ENCODE measurements at places on chromosomes 16 and 17. TPM values are rescaled to one million over a fixed set of nuclear protein-coding genes. Genes with fewer than 3 reads are reported as not detected.

The CDH8 gene
- polyA plus RNA-seq: 2.4 TPM

The GLYR1 gene
- polyA plus RNA-seq: 54.5 TPM

The NFATC2IP gene
- polyA plus RNA-seq: 29.1 TPM

The MYCBPAP gene
- polyA plus RNA-seq: 1.0 TPM

The TMEM204 gene
- 16.2 TPM for polyA plus RNA-seq
